Stimulated activated CD8-positive, alpha-beta memory T cell treated with anti-CD3 and anti-CD28 coated beads, Interleukin-7, amount 100 ng/mL, for 1 hour (primary cell): ENCODE measurements at places on chromosomes 4 and X.

DNA sequence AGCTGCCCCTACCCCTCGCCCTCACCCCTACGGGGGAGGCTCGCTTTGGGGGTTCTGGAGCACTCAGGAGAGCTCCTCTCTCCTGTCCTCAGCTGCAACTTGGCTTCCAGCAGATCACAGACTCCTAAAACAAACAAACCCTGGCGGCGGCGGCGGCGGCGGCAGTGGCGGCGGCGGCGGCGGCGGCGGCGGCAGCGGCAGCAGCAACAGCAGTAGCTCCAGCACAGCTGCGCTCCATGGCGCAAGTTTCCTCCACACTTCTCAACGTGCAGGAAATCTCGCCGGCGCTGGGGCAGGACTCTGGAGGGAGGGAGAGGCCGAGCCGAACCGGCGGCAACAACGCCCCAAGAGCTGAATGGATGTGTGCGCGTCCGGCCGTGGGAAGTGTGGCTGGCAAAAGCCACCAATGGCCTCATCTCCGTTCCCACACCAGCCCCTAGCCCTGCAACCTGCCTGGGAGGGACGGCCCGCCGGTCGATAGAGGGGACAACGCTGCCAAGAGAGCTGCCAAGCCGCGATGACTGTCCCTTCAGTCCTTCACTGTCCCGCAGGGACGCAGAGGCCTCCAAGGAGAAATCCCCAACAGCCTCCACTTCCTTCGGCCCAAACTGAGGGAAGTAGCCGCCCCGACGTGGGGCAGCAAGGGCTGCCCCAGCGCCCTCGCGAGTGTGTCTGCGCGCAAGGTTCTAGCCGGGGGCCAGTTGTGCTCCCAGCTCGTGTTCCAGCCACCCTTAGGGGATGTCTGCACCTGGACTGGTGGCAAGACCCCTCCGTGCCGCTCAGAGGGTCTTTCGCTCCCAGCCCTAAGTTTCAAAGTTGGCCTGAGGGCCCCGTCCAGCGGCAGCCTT, 775 bp downstream of the SHROOM4 start:
- DNase-seq = no peak

DNA sequence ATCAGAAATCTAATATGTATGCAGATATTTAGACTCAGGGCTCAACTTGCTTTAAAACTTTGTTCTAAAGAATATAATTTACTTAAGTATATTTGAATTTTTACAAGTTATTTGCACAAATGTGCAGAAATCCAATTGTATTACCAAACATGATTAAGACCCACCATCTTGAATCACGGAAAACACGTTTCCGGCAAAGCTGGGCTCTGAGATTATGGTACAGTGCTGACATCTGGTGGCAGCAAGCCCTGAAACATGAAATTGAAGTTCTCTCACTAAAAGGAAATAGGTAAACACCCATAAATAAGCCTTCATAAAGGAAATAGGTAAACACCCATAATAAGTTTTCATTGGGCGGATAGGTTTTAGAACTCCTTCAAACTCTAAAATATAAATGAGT, 98.3 kb upstream of the MAOA start:
- DNase-seq = peak; percentile 33

GRCh38 chr4:147596377-147596776, 20.8 kb upstream of the TMEM184C start:
- no peak for DNase-seq

DNA sequence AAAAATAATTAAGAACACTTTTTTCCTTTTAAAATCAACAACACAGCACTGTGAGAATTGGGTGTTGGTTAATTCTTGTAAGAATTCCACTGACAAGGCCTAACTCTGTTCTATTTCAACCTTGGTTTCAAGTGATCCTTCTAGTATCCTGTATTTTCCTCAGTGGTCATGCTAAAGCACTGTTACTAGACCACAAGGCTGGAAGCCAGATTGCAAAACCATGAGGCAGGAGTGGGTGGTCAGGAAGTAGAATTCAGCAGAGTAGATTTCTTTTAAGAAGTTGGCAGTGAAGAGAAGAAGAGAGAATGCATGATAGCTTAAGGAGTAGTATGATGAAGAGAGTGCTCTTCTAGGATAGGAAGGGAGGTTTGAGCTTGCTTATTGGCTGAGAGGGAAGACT, 71.6 kb upstream of the LEF1 start:
- DNase-seq = no peak

- no peak for DNase-seq
Measured at GRCh38 chr4:172927096-172927814, 241.4 kb upstream of the GALNT7 start.

DNA sequence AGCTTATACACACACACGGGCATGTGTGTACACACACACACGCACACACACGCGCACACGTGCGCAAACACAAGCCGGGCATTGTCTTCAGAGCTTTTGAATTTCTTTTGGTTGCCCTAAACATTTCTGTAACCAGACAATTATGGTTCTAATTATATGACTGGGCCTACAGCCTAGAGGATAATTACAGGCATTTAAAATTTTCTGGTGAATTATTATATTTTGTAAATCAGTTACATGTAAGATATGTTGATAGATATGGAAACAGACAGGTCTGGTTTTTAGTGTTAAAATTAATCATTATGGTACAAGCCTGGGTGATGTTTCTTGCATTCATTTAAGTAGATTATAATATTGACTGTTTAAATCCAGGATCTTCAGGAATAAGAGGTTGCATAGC, 1120.5 kb downstream of the ADGRL3 start:
- DNase-seq = no peak

- no peak for DNase-seq
Measured at GRCh38 chr4:55931043-55931442, 17.7 kb upstream of the CEP135 start.

DNA sequence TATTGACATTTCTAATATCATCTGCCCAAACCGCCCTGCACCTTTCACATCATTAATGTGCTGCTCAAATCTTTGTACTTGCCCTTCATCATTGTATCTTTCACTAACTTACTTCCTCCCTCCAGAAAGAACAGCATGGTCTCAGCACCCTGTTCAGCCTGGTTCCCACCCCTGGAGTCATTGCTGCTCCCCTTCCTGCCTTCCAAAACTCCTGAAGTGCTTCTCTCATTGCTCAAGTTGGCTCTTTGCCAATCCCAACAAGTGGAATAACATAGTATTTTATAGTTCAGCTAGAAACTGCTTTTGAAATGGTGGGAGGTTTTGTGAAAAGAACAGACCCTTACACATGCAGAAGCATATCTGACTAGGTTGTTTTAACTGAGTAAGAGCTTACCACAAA, 14.0 kb upstream of the TTC29 start:
- no peak for DNase-seq

DNA sequence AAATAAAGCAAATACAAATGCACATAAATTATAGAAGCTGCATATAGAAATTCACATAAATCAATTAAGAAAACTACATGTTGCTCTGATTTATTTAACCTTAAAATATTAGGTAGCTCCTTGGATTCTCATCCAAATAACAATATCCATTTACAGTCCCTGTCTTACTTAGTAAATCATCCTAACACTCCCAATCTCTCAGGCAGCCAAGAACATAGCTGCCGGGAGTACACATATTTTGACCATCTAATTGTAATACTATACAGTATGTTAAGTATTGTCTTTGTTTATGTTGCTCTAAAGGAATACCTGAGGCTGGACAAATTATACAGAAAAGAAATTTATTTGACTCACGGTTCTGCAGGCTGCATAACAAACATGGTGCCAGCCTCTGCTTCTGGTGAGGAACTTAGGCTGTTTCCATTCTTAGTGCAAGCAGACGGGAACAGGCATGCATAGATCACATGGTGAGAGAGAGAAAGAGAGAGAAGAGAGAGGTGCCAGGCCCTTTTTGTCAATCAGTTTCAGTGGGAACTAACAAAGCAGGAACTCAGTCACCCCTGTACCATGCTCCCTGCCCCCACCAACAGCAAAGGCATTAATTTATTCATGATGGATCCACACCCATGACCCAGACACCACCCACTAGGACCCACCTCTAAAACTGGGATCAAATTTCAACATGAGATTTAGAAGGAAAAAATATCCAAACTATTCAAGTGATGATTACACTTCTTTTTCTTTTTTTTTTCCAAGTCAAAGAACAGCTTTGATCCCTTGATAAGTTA, 614.8 kb upstream of the TECRL start:
- DNase-seq = no peak

GRCh38 chr4:162700815-162701361, 465.8 kb downstream of the NAF1 start:
- no peak for DNase-seq

- no peak for DNase-seq
Measured at GRCh38 chrX:71563921-71564320, 14.3 kb upstream of the GCNA start.

DNA sequence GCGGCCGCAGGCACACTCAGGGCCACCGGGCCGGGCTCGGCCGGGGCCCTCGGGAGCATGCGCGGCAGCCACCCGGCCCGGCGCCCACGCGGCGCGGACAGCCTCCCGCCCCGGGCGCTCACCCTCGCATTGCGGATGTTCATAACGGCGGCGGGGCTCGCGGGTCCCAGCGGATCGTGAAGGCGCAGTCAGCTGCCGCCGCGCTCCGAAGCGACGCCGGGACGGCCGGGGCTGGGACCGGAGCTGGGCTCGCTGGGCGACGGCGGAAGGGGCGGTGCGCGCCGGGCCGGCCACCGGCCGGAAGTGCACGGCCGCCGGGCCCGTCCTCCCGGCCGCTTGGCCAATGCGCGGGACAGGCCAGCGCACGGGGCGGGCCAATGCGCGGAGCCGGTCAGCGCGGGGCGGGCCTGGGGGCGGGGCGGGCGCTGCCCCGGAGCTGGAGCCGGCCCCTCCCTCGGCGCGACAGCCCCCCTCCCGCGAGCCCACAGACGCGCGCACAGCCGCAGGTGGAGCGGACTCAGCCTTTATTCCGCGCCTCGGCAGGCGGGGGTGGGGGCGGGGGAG, at the start of gene NAA10:
Gene NAA10 (minus strand): TSS at position 276 of the 564 bp plus-strand sequence. CDS start 133 bp downstream, at position 143.
- DNase-seq = peak; percentile 22

GRCh38 chrX:115138040-115138439, 51.2 kb upstream of the RBMXL3 start:
- DNase-seq = no peak

GRCh38 chr4:124389591-124389990, 322.9 kb downstream of the ANKRD50 start:
- no peak for DNase-seq

DNA sequence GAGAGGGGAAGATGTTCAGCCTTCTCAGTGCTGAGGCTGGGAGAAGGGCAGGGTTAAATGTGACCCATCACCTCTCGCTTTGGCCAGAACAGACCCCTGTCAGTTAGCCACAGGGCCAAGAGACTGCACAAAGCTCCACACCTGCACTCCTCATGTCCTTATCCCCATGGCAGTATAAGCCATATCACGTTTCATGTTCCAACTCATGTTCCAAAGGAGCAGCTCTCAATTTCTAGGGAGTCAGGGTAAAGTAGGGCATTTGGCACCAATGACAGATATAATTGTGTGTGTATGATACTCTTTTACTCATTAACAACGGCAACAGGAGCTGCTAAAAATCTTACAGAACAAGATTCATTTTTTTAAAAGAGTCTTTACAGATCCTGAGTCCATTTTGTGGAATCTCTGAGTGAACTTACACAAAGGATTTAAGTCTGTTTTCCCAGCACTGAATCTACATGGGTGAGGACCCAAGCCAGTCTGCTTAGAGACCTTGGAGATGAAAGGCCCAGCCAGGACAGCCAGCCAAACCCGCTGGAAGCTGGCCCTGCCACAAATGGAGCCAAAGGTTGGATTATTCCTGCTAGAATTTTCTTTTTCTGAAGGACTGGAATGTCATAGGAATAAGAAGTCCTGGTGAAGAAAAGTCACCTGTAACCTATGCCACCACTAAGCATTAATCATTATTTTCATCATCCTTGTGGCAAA, 129.1 kb upstream of the SMAD1 start:
- no peak for DNase-seq

DNA sequence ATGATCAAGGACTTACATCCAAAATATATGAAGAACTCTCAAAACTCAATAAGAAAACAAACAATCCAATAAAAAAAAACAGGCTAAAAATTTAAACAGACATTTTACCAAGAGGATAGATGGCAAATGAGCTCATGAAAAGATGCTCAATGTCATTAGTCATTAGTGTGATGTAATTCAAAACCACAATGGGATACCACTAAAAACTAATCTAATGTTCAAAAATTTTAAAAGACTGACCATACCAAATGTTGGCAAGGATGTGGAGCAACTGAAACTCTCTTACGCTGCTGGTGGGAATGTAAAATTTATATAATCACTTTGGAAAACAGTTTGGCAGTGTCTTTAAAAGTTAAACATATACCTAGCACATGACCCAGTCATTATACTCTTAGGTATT, 43.7 kb downstream of the RPS6KA6 start:
- no peak for DNase-seq

GRCh38 chr4:108527723-108528122, 92.7 kb upstream of the RPL34 start:
- no peak for DNase-seq

GRCh38 chr4:176422001-176422400, 102.2 kb downstream of the SPCS3 start:
- DNase-seq = no peak

GRCh38 chr4:52051213-52051614, at the start of gene SPATA18:
Gene SPATA18 (plus strand): TSS chr4:52051304. CDS start chr4:52051705, 401 bp downstream.
- DNase-seq = no peak

DNA sequence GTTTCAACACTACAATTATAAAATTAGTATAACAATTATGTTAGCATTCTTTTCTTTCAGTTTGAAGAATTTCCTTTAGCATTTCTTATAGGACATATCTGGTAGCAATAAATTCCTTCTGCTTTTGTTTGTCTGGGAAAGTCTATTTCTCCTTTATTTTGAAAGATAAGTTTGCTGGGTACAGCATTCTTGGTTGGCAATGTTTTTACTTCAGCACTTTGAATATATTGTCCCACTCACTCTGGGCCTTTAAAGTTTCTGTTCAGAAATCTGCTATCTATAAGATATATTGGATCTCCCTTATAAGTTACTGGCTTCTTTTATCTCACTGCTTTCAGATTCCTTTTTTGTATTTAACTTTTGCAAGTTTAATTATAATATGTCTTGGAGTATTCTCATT, 222.1 kb downstream of the PARM1 start:
- DNase-seq = no peak

DNA sequence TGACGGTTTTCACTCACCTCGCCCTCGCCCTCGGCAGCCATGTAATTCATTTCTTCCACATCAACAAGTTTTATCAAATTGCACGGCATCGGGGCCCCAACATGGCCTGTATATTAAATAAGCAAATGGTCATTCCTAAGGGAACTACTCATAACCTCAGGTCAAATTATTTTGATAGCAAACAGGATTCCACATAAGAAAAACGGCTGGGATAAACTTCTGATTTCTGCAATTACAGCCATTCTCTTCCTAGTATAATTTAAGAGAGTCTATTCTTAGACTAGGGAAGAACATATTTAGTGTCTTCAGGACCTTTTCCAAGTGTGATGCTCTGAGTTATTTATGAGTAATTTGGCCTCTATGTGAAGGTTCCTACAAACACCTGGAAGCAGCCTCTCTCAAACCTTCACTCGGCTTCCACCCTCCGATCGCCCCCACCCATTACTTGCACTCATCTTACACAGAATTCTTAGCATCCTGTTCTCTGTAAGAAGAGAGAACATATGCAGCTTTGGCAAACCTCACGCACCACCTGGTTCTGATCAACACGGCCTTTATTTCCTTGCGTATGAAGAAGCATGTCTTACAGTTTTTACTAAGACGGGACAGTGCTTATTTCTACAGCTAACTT, 29.4 kb upstream of the CENPU start:
- DNase-seq = no peak
